ENCODE measurements at places on chromosomes 2 and 18. TPM values are rescaled to one million over a fixed set of nuclear protein-coding genes. Genes with fewer than 3 reads are reported as not detected.

Gene LRRTM4
- 1.5 TPM for total RNA-seq

Gene C1QL2
- total RNA-seq: not detected

Gene LRATD1
- 0.08 TPM for total RNA-seq

Gene SLC39A10
- total RNA-seq: 22.2 TPM

Gene PTPRN
- 1.8 TPM for total RNA-seq

Gene FBXO15
- total RNA-seq: 0.49 TPM

Gene ADRA2B
- under 0.01 TPM for total RNA-seq

Gene HOXD9
- total RNA-seq: not detected

Gene MGAT4A
- 0.36 TPM for total RNA-seq
